CD4-positive, CD25-positive, alpha-beta regulatory T cell (primary cell): ENCODE measurements at places on chromosomes 13 and 19. TPM values are rescaled to one million over a fixed set of nuclear protein-coding genes. Genes with fewer than 3 reads are reported as not detected.

The KLK5 gene
- not detected for total RNA-seq

The ZNF20 gene
- total RNA-seq = 2.4 TPM

The SIGLECL1 gene
- not detected for total RNA-seq

The ACER1 gene
- 0.54 TPM for total RNA-seq

DNA sequence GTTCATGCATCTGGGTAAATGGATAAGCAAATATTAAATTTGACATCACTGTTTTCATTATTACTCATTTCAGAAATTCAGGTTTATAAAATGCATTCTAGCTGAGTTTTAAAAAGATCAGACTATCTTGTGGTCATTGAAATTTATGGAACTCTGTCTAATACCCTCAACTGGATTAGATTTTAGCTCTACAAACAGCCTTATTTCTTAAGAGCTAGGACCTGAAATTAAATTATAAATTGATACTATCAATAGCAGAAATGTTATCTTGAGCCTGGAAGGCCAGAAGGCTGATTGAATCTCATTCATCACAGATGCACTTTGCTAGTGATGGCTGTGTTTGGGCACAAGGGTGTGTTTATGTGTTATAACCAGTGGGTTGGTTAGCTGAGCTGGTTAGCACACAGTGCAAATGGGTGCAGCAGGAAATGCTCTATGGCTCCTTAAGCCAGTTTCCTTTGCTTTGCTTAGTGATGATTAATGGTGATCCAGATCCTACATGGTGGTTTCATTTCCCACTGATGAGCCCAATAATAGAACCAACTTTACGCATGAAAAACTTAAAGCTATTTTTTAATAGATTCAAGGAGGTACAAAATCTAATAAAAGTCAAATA, 310.8 kb upstream of the KLF12 start:
- no peak overlapping the region for H3K4me3 ChIP-seq
- no peaks in the 10 kb centered on the region for H3K36me3 ChIP-seq

- H3K4me1 ChIP-seq = no peaks in the 10 kb centered on the region
- H3K27me3 ChIP-seq = peaks cover 7% of the 10 kb centered on the region
- no peak overlapping the region for H3K27ac ChIP-seq
- H3K36me3 ChIP-seq = no peaks in the 10 kb centered on the region
Measured at GRCh38 chr13:102903659-102904407, 58.0 kb downstream of the ERCC5 start.

DNA sequence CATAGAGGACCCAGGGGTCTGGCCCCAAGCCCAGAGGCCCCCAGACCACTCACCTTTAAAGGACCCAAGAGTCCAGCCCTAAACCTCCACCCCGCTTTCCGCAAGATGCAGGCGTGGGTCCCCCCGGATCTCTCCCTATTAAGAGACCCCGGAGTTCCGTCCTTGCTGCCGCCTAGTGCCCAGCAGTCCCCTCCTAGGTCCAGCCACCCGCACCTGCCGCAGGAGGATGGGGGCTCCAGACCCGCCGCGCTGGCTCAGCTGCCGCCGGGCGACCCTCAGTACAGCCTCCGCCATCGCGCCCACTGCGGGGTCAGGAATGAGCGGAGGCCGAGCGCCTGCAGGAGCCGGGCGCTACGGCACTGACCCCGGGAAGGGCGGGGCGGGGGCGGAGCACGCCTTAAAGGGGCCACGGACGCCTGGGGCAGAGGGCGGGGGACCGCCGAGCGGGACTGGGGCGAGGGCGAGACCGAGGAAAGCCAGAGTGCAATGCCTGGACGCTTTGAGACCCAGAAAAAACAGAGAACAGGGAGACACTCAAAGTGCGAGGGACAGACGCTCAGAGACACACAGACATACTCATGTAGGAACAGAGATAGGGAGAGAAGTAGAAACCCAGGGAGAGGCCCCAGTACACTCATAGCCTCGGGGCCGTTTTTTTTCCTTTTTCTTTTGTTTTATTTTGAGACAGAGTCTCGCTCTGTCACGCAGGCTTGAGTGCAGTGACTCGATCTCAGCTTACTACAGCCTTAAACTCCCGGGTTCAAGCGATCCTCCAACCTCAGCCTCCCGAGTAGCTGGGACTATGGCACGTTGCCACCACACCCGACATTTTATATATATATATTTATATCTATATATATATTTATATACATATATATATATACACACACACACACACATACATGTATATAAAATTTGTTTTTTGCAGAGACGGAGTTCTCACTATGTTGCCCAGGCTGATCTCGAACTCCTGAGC, at the start of gene ETHE1:
TSS of gene ETHE1 (minus strand) at position 318 of the 976 bp plus-strand sequence. CDS start at position 294, 24 bp downstream.
- peaks cover 31% of the 10 kb centered on the region for H3K4me1 ChIP-seq
- peak within 1 kb of the TSS; percentile 86 for H3K4me3 ChIP-seq

- H3K36me3 ChIP-seq = no peaks in the 10 kb centered on the region
- H3K27ac ChIP-seq = no peak overlapping the region
- no peak overlapping the region for H3K4me3 ChIP-seq
- DNase-seq = no peak
- H3K27me3 ChIP-seq = no peaks in the 10 kb centered on the region
Measured at GRCh38 chr13:63472711-63473110, 2057.1 kb upstream of the PCDH20 start.

GRCh38 chr13:44231786-44232516, 141.7 kb upstream of the SERP2 start:
- no peaks in the 10 kb centered on the region for H3K4me1 ChIP-seq
- no peak overlapping the region for H3K4me3 ChIP-seq
- no peak for DNase-seq
- H3K27ac ChIP-seq = no peak overlapping the region
- peaks cover 2% of the 10 kb centered on the region for H3K27me3 ChIP-seq

- peak; percentile 86 for DNase-seq
- H3K27me3 ChIP-seq = no peaks in the 10 kb centered on the region
- H3K36me3 ChIP-seq = no peaks in the 10 kb centered on the region
Measured at GRCh38 chr19:7488736-7489353, at the start of gene PEX11G. TSS of gene PEX11G (minus strand) at chr19:7489035. CDS start at chr19:7489010, 25 bp downstream.

GRCh38 chr13:76815344-76815743, 70.9 kb downstream of the KCTD12 start:
- no peaks in the 10 kb centered on the region for H3K36me3 ChIP-seq
- no peak overlapping the region for H3K27ac ChIP-seq
- H3K4me1 ChIP-seq = no peaks in the 10 kb centered on the region
- DNase-seq = no peak

GRCh38 chr13:89310943-89311672, 1639.9 kb downstream of the SLITRK5 start:
- no peak overlapping the region for H3K4me3 ChIP-seq
- DNase-seq = no peak
- no peaks in the 10 kb centered on the region for H3K4me1 ChIP-seq

- H3K27me3 ChIP-seq = no peaks in the 10 kb centered on the region
- DNase-seq = peak; percentile 34
- peaks cover 70% of the 10 kb centered on the region for H3K4me1 ChIP-seq
- peak overlapping the region; percentile 80 for H3K27ac ChIP-seq
- peaks cover 8% of the 10 kb centered on the region for H3K36me3 ChIP-seq
Measured at GRCh38 chr19:55641426-55642152, 787 bp downstream of the ZNF580 start.

DNA sequence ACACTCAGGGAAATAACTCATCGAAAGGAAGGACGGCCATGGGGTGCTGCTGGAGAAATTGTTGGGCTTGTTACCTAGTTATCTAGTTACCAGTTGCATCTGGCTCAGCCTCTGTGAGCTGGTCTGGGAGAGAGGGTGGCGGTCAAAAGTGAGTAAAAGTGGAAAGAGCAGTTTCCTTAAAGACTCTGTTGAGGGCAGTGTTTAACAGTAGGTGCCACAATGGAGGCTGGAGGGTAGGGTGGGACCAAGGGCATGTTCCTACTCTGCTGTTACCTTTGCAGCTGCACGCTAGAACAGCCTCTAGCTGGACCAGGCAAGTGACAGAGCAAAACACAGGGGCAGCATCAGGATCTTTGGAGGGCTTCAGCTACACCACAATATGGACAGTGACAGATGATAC, 228.8 kb upstream of the STARD13 start:
- H3K36me3 ChIP-seq = no peaks in the 10 kb centered on the region
- DNase-seq = no peak
- H3K27ac ChIP-seq = no peak overlapping the region
- H3K27me3 ChIP-seq = peaks cover 4% of the 10 kb centered on the region
- no peaks in the 10 kb centered on the region for H3K4me1 ChIP-seq
- H3K4me3 ChIP-seq = no peak overlapping the region
